ENCODE measurements at places on chromosomes 13 and 19.

- DNase-seq: no peak
These were observed 8.3 kb downstream of the PLEKHG2 start for GRCh38 chr19:39420769-39421168.

DNA sequence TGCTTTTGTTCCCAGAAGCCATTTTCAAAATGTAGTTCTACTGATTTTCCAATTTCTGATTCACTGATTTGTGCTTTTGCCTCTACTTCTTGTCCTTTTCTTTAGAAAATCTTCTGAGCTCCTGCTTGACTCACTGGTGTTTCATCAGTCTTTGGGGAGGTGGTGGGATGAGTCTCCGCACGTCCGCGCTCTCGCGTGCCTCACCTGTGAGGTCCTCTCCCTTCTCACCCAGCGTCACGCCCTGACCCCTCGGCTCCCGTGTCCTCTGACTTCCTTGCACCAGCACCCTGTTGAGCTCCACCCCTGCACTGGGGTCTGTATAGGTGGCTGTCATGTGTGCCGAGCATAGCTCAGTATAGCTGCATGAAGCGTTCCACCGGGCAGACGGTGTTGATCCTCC, 52.7 kb upstream of the MCF2L start:
- no peak for DNase-seq

DNA sequence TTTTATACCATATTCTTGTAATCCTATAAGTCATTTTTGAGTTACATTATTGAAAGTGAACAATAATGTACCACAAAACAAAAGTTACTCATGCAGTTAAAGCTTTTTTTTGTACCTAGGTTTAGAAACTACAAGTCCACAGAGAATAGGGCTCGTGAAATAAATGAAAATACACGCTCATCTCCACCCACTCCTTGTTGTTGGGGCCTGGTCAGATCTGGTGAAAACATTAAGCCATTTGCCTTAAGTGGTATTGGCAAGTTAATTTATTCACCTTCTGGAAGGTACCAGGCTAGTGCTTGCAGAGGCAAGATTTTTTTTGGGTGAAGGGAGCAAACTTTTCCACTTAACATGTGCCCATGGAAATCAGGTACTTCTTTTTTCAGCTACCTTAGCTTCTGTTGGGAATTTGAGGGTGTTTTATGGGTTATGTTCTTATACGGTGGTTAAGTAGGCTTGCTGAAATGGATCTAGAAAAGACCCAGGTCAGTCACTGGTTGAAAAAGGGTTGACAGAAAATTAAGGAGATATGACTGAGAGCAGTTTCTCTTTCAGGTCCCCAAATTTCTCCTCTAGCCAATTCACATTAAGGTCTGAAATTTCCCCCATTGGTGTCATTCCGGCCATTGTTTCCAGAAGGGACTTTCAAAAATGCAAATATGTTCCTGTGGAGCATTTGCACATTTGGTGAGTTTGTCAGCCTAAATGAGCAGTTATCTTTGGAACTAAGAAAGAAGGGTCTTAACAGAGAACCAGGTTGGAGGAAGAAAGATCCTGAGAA, 143.3 kb downstream of the KCNRG start:
- no peak for DNase-seq

DNA sequence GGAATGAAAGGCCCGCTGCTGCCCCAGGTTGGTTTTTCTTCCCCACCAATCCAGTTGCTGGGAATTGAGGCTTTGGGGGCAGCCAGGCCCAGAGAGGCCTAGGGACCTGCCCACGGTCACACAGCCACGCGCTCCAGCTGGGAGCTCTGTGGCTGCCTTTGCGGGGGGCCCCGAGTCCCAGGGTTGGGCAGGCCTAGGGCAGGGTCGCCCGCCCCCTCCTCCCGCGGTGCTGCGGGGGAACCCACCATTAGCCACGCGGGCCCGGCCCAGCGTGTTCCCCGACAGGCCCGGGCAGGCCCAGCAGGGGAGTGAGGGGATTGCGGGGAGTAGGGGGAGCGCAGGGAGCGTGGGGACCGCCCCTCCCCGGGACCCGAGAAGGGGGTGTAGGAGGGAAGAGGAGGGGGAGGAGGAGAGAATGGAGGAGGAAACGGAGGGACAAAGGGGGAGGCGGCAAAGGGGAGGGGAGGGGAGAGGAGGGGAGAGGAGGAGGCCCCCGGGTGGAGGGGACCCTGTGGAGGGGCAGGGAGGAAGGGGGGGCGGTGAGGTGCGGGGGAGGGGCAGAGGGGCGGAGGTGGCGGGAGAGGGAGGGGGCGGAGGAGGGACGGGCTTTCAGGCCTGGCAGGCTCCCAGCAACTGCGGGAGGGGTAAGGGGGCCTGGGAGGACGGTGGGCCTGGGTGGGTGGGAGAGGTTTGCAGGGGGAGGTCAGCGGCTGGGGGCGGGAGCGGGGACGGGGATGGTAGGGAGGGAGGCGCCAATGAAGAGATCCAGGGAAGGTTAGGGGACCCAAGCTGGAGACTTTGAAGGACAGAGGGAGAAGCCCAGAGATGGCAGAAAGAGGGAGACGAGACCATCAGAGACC, 12.9 kb upstream of the TLE2 start:
- no peak for DNase-seq

GRCh38 chr19:13935765-13936510, 2.3 kb downstream of the PODNL1 start:
- DNase-seq: no peak

DNA sequence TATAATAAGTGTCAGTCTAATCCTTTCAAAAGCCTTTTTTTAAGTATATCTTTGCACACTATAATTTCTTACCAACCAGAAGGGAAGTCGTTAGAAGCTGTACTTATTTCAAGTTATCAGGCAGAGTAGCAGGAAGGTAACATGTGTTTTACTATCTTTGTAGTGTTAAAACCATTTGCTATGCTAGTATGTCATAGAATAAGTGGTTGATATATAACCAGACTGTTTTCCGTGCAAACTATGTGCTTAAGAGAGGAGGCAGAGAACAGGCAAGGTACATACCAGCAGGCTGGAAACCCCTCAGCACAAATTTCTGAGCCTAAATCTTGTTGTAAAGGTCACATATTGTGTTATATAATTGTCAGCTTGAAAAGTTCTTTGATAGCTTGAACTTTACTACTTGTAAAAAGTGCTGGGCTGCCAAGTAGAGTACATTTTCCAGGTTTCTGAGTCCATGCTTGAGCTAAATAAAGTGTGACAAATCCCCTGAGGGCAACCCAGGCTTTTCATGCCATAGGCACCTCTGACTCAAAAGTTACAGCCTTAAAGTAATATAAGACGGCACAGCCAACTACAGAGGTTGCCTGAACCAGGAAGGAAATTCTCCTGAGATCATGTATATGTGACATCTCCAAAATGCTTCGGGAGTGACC, 1297.4 kb downstream of the PCDH9 start:
- DNase-seq: no peak

- DNase-seq: no peak
These were observed 73.9 kb upstream of the GPR183 start for GRCh38 chr13:99380921-99381645.

GRCh38 chr13:80250213-80250810, 90.6 kb downstream of the SPRY2 start:
- DNase-seq: no peak

DNA sequence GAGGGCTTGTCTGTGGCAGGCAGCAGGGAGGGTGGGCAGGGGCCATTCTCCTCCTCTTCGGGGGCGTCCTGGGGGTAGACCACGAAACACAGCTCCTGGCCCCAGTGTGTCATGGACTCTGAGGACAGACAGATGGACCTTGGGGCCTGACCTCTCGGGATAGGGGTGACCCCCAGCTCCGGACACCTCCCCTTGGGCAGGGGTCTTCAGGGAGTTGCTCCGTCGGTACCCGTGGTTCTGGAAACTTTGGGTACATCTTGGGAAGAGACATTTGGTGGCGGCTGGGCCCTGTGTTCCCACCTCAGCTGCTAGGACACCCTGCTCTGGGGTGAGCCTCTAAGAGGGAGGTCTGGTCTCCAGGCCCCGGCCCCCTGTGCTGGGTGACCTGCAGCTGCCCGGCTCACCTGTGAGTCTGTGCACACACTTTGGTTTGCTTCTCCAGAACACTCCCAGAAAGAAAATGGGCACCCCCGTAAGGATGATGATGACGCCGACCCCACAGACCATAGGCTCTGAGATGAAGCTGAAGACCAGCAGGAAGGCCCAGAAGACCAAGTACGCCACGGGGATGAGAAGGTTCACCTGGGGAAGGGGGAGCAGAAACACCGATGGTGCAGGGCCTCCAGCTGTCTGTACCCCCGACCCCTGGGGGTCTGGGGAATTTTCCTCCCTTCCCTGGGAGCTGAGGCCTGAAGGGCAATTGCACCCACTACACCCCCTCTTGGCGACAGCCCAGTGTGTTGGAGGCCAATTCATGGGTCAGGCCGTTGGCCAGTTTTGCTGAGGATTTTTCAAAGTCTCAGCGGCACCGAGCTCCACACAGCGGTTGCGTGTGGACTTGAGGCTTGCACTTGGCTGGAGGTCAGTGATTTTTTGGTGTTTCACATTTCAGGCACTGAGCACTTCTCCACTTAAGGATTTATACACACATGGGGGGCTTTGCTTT, 15.0 kb downstream of the LRP3 start:
- DNase-seq: no peak

DNA sequence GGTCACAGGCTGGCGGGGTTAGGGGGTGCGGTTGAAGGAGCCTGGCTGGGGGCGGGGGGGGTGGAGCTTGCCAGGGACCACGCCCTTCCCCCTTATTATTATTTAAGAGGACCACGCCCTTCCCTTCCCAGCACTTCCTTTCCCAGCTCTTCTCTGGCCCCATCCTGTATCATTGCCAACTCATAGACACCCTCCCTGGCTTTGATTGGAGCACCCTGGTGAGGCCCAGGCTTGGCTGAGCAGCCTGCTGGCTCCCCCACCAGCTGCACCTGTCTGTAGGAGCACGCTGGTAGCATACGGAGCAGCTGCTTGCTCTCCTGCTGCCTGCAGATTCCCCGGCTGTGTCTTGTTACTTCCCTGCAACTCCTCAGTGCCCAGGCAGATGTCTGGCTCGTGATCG, 62.5 kb upstream of the PDX1 start:
- no peak for DNase-seq

GRCh38 chr19:19261350-19262189, 11.5 kb downstream of the TM6SF2 start:
- DNase-seq: no peak

GRCh38 chr13:73119612-73120011, 60.8 kb downstream of the KLF5 start:
- no peak for DNase-seq

DNA sequence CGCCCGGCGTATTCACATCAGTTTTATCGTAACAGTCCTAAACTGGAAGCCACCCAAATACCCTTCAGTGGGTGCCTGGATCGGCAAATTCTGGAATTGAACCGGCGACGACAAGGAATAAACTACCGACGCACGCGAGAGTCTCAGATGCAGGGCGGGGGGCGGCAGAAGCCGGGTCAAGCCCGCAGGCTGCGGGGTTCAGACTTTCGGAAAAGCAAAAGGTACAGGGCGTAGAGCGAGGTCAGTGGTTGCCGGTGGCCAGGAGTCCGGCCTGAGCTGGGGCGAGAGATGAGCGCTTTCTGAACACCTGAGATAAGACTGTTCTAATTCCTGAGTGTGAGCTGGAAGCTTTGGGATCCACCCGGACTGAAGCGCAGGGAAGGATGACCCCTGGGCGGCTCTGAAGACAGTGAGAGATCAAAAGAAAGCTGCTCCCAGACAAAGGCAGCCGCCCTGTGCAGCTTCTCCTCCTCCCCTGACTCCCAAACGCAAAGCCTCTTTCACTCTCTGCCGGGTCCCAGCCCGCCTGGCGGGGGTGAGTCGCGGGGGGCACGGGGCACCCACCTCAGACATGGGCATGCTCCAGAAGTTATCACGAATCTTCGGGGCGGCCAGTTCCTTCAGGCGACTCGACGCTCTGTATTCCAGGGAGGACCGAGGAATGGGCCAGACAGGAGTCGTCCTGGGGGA, 26.2 kb upstream of the MIER2 start:
- DNase-seq: no peak
